ENCODE measurements at places on chromosomes 11 and 22.

GRCh38 chr22:47071078-47071806, 308.8 kb downstream of the TBC1D22A start:
- no peak for DNase-seq
- H3K4me1 ChIP-seq, result no peaks in the 10 kb centered on the region
- H3K36me3 ChIP-seq, result no peaks in the 10 kb centered on the region
- no peak overlapping the region for H3K4me3 ChIP-seq
- H3K27me3 ChIP-seq, result no peaks in the 10 kb centered on the region
- H3K27ac ChIP-seq, result no peak overlapping the region

DNA sequence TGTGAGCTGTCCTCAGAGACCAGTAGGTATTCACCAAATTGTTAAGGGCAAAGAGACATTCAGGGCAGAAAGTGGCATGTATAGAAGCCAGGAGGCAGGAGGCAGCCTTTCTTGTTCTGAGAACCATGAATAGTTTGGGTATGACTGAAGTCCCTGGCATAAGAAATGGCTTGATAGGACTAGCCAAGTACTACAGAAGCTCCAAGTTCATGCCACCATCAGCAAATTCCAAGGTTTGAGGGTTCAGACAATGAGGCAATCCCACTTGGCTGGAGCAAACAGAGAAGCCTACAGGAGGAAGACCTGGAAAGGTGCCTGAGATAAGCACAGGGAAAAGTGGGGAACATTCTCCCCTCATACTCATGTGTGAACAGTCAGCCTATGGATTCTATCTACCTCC, 25.8 kb downstream of the XRRA1 start:
- no peaks in the 10 kb centered on the region for H3K4me1 ChIP-seq
- DNase-seq, result no peak
- peaks cover 22% of the 10 kb centered on the region for H3K36me3 ChIP-seq
- no peaks in the 10 kb centered on the region for H3K27me3 ChIP-seq
- H3K27ac ChIP-seq, result no peak overlapping the region

- DNase-seq, result no peak
- no peaks in the 10 kb centered on the region for H3K4me1 ChIP-seq
- H3K4me3 ChIP-seq, result no peak overlapping the region
- H3K36me3 ChIP-seq, result no peaks in the 10 kb centered on the region
These were observed 5.9 kb upstream of the AMOTL1 start for GRCh38 chr11:94762208-94762607.

DNA sequence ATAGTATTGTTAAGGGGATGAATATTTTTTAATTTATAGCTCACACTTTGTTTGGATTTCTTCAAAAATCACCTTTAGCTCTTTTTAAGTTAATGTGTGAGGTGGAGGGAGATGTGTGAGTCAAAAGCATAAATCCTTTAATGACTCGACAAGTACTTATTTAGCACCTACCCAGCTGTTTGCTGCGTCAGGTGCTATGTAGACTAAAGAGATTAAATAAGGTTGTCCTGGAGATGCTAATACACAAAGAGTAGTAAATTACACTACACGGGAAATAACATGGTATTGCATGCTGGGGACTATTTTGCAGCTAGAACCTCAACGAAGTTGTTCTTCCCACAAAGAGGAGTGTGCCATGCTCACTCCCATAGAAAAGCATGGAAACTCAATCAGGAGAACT, 583.3 kb upstream of the TENM4 start:
- H3K4me1 ChIP-seq, result no peaks in the 10 kb centered on the region
- no peak for DNase-seq
- no peaks in the 10 kb centered on the region for H3K27me3 ChIP-seq
- no peak overlapping the region for H3K4me3 ChIP-seq

DNA sequence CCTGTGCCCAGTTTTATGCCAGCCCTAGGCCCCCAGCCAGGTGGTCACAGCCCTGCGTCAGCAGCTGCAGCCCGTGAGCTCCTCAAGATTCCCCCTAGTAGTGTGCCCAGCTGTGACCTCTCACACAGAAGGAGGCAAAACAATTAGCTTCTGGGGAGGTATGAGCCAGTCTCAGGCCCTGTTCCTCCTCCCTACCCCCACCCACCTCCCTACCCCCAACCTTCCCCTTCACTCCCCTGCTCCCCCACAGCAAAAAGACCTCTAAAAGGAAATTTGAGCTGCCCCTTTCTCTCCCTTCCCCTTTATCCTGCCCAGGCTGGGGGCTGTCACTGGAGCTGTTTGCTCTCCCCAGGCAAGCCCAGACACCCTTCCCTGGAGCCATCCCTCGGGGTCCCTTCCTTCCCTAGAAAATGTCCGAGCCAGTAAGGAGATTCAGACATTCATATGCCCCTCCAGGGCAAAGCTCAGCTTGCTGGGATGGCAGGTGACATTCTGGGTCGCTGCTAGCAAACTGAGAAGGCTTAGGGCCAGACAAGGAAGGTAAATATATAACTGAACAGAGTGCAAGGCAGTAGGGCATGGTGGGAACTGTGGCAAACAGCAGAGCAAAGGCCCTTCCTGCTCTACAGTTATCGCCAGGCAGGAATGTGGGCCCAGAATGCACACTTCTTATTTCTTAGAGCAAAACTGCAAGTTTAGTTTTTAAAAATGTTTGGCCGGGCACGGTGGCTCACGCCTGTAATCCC, 300.2 kb downstream of the MN1 start:
- DNase-seq, result no peak
- no peak overlapping the region for H3K4me3 ChIP-seq
- H3K4me1 ChIP-seq, result no peaks in the 10 kb centered on the region
- no peaks in the 10 kb centered on the region for H3K36me3 ChIP-seq

GRCh38 chr11:71774603-71775222, 58.3 kb upstream of the DEFB108B start:
- no peaks in the 10 kb centered on the region for H3K4me1 ChIP-seq
- no peaks in the 10 kb centered on the region for H3K36me3 ChIP-seq
- no peak overlapping the region for H3K27ac ChIP-seq
- no peak overlapping the region for H3K4me3 ChIP-seq
- no peaks in the 10 kb centered on the region for H3K27me3 ChIP-seq

DNA sequence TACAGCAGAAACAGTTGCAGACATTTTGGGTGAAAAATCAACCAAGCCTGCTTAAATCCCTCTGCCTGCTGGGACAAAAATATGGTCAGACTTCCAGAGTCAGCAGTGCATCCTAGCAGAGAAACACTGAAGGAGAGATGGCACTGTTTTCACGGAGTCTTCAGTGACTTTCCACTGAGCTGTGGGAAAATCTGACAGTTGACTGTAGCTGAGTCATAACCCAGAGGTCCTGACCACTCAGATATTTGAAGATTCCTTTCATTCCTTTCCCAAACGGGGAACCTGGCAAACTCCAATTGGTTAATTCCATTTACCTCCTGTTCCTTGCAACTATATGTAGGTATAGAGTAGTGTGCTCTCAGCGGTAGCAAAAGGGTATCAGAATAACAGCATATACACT, 20.9 kb upstream of the UPB1 start:
- H3K27ac ChIP-seq, result peak overlapping the region; percentile 70
- no peaks in the 10 kb centered on the region for H3K27me3 ChIP-seq
- no peak overlapping the region for H3K4me3 ChIP-seq
- H3K36me3 ChIP-seq, result no peaks in the 10 kb centered on the region

Data from cardiac muscle cell (in vitro differentiated cells and primary cell).